Activated T-helper 1 cell treated with anti-CD3 and anti-CD28 coated beads, Interleukin-2, amount 50 U/mL, for 16 hours (primary cell): ENCODE measurements at places on chromosomes 12 and 14.

GRCh38 chr12:42130672-42131402 is 13.8 kb downstream of the GXYLT1 start:
- DNase-seq, result no peak

DNA sequence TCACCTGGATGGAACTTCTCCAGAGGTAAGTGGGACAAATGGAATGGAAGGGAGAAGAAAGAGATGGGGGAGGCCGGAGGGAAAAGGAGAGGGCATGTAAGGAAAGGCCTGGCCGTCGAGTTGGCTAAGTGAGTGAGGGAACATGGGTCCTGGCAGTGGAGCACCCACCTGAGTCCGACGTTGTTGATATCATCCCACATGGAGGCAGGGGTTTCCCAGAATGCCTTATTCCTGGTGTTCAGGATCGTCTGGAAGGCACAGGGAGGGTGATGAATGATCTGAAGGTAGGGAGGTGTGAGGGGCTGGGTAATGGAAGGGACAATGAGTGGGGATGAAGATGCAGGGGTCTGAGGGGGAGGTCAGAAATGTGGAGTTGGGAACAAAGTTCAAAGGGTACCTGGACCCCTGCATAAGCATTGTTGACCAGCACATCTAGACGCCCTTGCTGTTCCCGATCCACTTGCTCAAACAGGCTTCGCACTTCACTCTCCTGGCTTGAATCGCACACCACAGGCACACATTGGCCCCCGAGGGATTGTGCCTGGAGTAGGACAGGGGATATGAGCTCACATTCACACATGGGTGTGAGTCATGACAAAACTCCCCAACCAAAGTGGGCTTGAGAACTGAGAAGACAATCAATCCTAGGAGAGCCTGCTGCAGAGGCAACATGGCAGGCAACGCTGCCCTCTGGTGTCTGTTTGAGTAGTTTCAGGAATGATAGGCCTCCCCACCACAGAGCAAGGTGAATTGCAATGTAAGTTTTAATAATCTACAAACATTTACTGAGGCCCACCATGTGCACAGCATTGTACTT is 3.0 kb downstream of the DHRS1 start:
- DNase-seq, result peak; percentile 35

DNA sequence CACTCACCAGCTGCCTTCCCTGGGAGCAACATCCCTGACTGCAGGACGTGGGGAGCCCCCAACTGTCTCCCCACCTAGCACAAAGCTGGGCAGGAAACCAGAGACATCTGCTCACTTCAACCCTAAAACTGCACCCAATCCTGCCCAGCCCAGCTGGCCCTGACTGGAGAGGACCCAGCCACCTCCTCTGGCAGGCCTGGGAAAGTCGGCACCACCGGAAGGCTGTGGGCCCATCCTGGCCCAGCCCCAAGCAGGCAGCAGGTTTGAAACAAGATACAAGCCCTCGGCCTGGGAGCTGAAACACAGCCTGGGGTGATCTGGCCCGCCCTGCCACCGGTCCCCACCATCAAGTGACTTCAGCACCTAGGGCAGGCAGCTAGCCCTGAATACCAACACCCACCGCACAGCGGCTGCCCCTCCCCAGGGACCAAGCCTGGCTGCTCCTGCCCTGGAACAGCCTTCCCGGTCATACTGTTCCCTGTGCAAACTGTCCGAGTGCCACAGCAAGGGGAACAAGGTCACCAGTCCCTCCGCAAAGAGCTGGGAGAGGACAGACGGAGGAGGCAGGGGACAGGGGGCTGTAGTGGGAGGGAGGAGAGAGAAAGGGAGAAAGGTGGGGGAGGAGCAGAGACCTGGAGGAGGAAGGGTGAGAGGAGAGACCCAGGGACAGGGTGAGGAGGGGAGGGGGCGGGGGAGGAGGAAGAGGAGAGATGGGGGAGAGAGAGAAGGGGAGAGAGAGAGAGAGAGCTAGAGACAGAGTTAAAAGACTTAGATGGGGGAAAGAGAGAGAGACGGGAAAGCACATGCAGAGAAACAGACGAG is 115.7 kb downstream of the RFLNA start:
- DNase-seq, result no peak

- DNase-seq, result no peak
Measured at GRCh38 chr12:76997011-76997780, 68.2 kb downstream of the E2F7 start.

GRCh38 chr14:58072288-58073071 is 79.5 kb downstream of the ARMH4 start:
- DNase-seq, result no peak

DNA sequence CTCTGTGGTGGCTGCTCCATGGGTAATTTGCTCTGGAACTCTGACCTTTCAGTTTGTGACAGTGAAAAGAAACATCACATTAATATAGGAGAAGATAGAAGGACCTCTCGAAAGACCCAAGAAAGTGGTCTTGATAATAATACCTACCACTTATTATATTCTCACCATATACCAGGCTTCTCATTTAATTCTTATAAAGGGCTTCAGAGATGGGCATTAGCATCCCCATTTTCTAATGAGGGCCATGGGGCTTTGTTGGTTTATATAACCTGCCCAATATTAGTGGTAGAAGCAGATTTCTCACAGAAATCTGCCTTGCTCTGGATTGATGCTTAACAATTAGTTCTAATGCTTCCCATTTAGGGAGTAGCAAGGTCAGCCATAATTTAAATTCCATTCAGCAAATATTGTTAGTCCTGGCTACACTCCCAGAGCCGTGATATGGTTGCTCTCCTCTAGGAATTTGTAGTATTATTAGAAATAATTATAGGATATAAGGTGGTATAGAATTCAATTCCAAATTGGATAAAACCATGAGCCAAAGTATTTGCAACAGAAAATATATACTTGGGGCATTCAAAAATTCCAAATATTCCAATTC is 7.4 kb upstream of the AMIGO2 start:
- DNase-seq, result no peak

DNA sequence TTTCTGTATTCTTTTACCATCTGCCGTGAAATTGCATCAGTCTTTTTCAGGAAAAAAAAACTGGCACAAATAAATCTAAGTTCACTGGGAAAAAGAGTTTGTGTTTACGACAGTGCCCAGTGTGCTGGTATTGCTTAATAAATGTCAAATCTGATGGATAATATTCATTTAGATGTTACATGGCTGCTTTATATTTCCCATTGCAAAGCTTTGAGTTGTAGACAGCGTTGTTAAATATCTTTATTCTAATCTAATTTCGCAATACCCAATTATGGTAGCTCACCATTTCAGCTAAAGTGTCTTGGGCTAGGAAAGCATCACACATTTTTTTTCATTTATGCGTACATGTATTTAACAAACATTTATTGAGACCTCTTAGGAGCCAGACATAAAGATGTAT is 1994.5 kb upstream of the FLRT2 start:
- DNase-seq, result no peak
